ENCODE measurements at places on chromosomes 16 and 17. TPM values are rescaled to one million over a fixed set of nuclear protein-coding genes. Genes with fewer than 3 reads are reported as not detected.

Gene TMEM238L
- not detected for total RNA-seq

Gene CDRT15
- total RNA-seq: 0.36 TPM

Gene TM4SF5
- not detected for total RNA-seq

Gene ZSCAN10
- 0.73 TPM for total RNA-seq

DNA sequence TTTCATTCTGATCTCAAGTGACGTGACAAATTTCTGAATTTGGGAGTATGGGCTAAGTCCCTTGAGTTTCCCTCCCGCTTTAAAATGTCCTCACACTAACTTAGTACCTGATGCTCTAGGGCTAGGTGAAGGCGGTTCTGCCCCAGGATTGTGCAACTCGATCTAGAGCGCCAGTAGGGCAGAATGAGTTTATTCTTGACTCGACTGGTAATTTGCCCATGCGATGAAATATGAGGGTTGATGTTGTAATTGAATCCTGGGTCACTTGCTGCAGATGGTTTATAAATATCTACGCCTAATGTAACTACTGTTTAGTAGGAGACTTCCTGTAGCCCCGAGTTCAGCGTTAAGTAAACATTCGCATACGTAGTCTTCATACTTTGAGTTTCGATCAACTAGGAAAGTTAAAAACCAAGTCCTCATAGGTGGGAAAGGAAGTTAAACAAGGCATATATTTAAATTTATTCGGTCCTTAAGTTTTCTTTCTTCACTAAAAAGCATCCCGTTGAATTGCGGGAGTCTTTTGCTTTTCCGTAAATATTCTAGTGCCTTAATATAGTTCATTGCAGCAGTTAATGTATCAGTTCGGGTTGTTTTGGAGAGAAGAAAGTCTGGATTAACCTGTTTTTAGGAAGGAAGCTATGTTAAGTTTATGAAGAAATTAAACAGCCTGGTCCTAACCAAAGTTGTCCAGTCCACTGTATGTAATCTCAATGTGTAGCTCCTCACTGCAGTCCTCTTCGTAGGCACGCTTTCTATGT lies 1.6 kb downstream of the CTCF start:
- peak overlapping the region; percentile 98 for H3K27ac ChIP-seq
- H3K4me1 ChIP-seq: no peaks in the 10 kb centered on the region
- no peaks in the 10 kb centered on the region for H3K27me3 ChIP-seq
- H3K36me3 ChIP-seq: no peaks in the 10 kb centered on the region
- H3K4me3 ChIP-seq: peak overlapping the region; percentile 99

DNA sequence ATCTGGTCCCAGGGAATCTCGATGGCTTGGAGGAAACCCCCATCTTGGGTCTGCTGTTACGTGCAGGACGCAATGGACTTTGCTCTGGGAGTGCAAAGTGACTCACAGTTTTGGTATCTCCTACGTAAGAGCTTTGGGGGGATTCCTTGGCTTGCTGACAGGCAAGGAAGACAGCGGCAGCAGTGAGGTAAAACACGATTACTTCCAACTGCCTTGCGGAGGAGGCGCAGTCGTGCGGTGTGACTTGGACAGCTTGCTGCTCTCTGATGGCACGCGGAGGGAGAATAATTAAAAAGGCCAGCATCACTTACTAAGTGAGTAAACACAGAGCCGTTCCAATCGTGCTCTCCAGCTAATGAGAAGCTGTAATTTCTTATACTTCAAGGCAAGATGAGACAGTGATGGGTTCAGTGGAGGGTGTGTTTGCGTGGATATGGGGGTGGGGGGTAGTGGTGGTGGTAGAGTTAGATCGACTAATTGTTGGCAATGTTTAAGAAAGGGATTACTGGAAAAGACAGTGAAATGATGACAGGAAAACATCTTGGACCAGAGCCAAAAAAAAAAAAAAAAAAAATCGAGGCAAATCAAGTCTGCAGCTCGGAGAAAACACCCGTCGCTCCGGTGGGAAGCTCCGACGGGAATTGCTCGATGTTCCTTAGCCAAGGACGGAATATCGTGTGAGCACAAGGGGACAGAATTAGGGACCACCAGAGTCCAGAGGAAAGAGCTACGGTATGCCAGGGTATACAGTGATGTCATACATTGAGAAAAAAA lies 184.8 kb upstream of the ZFHX3 start:
- no peak overlapping the region for H3K4me3 ChIP-seq
- H3K4me1 ChIP-seq: no peaks in the 10 kb centered on the region
- DNase-seq: peak; percentile 11
- H3K36me3 ChIP-seq: no peaks in the 10 kb centered on the region
- no peaks in the 10 kb centered on the region for H3K27me3 ChIP-seq
- no peak overlapping the region for H3K27ac ChIP-seq

Data from SJCRH30 (cell line).